ENCODE measurements at places on chromosomes 16 and 17.

GRCh38 chr17:60098578-60098977, 19.9 kb upstream of the HEATR6 start:
- no peak for DNase-seq

- no peak for DNase-seq
Measured at GRCh38 chr16:84109598-84110335, 7.0 kb downstream of the MBTPS1 start.

- DNase-seq: no peak
Measured at GRCh38 chr17:30476726-30477082, 504 bp upstream of the GOSR1 start.

DNA sequence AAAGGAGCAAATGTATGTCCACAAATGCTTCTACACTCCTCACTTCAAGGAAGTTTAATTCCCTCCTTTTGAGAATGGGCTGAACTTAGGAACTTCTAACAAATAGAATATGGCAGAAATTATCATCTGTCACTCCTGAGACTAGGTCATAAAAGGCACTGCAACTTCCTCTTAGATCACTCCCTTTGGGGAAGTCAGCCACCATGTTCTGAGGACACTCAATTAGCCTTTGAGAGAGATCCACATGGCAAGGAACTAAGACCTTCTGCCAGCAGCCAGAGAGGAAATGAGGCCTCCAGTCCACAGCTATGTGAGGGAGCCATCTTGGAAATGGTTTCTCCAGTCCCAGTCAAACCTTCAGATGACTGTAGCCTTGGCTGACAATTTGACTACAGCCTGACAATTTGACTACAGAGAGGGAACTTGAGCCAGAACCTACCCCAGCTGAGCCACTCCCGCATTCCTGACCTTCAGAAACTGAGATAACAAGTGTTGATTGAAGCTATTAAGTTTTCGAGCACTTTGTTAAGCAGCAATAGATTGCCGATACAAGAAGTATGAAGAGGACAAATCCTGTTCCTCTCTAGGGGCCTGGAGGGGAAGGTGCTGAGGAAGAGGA, 113.4 kb upstream of the SEC14L1 start:
- DNase-seq: no peak

- DNase-seq: no peak
Measured at GRCh38 chr17:33053676-33054075, 62.0 kb downstream of the SPACA3 start.

- DNase-seq: no peak
Measured at GRCh38 chr16:19844945-19845641, 39.6 kb downstream of the GPRC5B start.

DNA sequence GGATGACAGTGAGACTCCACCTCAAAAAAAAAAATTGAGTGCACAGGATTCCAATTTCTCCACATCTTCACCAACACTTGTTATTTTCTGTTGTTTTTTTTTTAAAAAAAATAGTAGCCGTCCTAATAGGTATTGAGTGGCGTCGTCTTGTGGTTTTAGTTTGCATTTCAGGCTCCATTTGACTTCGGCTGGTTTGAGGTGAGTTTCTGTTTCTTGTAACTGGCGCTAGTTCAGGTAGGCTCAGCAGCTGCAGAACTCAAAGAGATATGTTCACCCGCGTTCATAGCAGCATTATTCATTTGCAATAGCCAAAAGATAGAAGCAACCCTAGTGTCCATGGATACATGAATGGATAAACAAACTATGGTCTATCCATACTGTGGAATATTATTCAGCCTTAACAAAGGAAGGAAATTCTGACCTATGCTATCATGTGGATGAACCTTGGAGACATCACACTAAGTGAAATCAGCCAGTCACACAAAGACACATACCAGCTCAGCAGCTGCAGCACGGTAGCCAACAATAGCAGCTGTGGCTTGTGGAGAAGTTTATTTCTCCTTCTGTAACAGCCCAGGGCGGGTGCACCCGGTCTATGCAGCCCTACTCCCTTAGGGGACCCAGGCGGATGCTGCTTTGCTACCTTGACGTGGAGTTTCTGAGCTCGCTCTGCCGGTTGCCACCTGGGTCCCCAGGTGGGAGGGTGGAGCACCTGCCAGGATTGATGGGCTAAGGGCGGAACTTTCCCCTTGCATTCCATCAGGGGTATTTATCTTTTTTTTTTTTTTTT, 44.9 kb downstream of the TMEM235 start:
- DNase-seq: no peak

- DNase-seq: no peak
Measured at GRCh38 chr17:66549311-66549704, 246.9 kb downstream of the PRKCA start.

- no peak for DNase-seq
Measured at GRCh38 chr17:4026255-4026654, 62.0 kb upstream of the ATP2A3 start.

- DNase-seq: no peak
Measured at GRCh38 chr16:46974352-46974751, 878 bp upstream of the DNAJA2 start.

DNA sequence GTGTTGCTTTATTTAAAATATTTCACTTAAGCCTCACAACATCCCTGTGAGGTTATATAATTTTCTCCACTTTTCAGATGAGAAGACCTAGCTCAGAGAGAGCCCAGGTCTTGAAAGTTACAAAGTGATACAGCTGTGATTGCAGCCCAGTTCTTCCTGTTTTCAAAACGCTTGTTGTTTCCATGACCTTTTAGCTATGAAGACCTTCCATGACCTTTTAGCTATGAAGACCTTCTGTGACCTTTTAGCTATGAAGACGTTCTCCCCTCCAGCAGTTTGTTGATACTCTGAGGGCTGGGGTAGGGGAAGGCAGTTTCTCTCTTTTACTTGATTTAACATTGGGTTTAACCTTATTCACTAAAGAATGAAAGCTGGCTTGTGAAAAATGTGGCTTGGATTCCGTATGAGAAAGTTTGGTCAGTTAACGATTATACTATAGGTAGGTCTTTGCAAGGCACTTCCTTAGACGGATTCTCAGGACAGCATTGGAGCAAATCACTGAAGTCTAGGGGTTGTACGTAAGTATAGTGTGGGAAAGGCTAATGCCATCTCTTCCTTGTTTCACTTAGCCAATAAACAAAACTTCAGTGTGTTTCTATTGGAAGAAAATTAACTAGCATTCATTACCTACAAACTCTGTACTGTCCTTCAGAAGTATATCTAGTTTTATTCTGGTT, 20.7 kb downstream of the PHKB start:
- DNase-seq: no peak

DNA sequence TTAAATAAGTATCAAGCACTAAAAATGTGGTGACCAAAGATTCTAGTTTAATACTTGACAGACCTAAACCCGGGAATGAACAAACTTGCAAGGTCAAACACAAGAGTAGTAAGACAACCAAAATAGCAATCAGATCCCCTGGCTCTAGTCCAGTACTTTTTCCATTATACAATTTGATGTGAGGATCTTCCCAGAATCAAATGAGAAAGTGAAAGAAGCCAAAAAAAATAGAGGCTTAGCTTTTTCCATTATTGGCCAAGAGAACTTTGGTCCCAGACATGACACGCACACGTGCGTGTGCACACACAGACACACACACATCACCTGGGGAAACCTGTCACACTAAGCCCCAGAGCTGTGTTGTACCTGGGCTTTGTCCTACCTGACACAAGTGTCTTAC, 300.6 kb upstream of the CDH5 start:
- no peak for DNase-seq

GRCh38 chr16:66370786-66371684, 4.5 kb downstream of the CDH5 start:
- no peak for DNase-seq

DNA sequence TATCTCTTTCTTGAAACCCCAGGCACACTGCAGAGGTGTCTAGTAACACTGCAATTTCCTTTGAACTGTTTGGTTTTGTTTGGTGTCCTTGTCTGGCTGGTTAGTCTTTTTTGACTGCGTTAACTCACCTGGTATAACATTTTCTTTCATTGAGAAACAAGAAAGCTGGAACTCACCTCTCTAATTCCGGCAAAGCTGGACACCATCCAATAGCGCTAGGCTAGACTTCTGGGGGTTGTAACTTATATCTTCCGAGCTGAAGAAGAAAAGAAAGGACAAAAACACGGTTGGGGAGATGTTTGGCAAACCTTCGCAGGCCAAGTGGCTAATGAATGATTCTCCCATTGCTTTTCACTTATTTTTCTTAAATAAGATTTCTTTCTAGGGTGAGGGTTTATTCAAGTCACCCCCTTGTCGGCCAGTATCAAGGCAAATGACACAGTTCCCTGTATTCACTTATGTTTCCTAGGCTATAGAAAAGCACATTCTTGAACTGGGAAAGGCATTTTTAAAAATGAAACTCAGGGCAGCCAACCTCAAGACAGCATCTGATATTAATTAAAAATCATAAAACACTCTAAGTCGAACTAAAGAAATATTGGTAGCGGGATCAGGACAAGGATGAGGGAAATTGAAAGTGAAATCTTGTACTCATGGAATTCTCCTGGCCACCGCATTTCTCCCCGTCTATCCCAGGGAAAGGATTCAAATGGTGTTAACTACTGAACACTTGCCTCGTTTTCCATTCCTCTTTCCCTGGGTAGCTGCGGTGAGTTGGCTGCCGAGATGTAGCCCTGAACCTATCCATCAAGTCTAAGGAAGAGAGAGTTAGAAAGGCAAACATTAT, 95.9 kb upstream of the ZFHX3 start:
- no peak for DNase-seq

- no peak for DNase-seq
Measured at GRCh38 chr17:69884356-69884755, 190.7 kb upstream of the KCNJ16 start.

- DNase-seq: no peak
Measured at GRCh38 chr16:66928702-66929388, 3.5 kb upstream of the RRAD start.

DNA sequence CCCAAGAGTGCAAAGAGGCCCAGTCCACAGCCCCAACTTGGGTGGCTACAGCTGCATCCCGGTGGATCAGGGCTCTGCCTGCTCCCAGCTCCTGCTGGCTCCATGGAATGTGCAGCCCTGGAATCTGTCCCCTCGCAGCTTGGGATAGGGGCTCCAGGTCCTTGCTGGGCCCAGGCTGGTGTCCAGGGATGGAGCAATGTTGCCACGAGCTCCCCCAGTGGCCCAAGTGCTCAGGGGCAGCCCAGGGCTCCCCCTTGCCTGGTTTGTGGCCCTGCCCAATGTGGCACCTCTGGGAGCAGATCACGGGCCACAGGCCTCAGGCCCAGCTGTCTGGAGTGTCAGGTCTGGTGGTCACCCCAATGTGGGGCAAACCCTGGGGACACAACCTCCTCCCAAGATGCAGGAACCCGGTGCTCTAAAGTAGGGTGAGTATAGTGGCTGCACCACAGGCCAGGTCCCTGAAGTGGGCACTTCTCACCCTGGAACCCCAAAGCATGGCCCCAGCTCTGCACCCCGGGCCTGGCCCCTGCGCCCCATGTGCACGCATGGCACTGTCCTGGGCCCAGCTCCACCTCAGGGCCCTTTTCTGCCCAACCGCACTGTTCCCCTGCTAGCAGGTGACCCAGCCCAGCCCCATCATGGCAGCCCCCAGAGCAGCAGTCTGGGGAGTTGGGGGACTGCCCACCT, 14.8 kb upstream of the DNAH9 start:
- DNase-seq: no peak

DNA sequence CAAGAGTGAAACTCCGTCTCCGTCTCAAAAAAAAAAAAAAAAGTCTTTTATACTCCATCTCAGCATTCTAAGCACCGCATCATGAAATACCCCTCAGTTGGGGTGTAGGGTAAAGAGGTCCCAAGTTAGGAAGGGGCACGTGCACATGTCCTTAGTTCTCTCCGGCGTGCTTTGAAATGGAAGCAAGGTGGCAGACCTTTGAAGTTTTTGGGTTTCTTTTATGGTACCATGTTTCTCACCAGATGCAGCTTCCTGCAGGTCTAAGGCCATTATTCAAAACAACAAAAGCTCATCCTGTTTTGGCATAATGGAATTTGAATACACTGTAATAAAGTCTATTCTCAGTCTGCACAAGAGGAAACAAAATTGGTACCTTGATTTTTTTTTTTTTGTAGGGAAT, 9.6 kb downstream of the EMC8 start:
- no peak for DNase-seq

DNA sequence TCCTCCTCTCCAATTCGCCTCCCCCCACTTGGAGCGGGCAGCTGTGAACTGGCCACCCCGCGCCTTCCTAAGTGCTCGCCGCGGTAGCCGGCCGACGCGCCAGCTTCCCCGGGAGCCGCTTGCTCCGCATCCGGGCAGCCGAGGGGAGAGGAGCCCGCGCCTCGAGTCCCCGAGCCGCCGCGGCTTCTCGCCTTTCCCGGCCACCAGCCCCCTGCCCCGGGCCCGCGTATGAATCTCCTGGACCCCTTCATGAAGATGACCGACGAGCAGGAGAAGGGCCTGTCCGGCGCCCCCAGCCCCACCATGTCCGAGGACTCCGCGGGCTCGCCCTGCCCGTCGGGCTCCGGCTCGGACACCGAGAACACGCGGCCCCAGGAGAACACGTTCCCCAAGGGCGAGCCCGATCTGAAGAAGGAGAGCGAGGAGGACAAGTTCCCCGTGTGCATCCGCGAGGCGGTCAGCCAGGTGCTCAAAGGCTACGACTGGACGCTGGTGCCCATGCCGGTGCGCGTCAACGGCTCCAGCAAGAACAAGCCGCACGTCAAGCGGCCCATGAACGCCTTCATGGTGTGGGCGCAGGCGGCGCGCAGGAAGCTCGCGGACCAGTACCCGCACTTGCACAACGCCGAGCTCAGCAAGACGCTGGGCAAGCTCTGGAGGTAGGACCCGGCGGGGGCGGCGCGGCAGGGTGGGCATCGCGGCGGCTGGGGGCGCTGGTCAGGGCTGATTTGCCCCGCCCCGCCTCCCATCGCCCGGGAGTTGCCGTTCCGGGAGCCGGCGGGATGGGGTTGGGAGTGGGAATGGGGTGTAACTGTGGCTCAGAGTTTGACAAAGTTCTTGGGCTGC, 567 bp downstream of the SOX9 start:
- no peak for DNase-seq

DNA sequence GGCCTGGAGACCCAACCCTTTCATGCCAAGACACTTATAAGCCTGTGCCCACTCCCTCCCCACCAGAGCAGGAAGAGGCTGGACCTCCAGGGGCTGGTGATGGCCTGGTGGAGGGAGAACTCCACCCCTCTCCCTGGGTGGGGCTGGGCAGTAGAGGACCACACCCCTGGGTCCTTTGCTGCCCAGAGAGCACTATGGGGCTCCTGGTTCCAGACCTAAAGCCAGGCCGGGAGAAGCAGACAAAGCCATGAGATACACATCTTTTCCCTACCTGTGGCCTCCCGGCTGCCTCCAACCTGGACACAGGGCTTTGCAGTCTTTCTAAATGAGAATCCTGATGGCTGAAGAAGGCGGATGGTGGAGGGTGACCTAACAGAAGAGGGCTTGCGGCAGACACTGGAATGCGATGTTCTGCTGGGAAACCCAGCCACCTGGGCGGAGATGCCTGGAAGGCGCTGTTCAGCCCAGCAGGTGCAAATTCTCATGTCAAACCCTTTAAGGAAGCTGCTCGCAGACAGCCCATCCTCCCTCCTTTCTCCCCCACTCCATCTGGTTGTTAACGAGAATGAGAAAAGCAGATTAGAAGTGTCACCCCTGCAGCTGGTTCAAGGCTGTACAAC, 43.9 kb upstream of the KIFC3 start:
- DNase-seq: no peak
